Right cardiac atrium (tissue), 5 donors: ENCODE measurements at places on chromosomes 3 and 15.

DNA sequence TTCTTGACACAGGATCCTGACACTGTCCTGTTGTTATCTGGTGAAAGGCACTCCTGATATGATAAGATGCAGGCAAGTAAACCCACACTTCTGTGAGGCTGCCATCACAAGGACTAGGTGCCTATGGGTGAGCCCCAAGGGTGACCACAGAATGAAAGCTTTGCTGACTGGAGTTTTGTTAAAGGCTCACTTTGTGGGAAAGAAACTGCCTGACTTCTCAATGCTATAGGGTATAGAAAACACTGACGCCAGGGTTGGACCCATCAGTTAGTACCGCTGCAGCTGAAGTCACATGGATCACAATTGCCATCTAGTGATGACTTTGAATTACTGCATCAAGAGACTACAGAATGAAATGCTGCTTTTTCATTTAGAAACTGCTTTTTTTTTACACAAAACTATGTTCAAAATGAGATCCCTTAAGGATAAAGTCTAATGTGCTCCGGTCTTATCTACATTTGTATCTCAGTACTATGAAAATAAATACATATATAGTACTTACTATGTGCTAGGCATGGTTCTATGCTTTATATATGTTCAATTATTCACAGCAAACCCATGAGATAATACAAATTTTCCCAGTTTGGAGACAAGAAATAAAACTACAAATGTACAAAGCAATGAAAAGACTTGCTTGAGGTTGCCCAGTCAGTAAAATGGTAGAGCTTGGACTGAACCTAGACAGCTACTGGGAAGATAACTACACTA is 64.2 kb upstream of the CMSS1 start:
- no peak for DNase-seq

DNA sequence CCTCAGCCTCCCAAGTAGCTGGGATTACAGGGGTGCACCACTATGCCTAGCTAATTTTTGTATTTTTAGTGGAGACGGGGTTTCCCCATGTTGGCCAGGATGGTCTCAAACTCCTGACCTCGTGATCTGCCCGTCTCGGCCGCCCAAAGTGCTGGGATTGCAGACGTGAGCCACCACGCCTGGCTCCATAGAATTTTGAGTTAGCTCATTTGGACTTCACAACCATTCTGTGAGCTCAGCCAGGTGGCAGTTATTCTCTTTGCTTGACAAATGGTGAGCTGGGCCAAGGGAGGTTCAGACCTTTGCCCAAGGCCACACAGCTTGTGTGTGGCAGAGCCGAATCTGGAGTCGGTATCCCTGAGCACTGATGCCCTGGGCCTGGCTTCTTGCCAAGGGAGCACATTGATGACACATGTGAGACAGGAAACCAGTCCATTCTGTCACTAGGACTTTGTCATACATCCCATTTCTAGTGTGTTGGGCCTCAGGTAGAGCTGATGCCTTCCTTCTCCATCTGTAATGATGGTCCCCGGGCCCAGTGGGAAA is 17.6 kb downstream of the PODXL2 start:
- DNase-seq = no peak

- no peak for DNase-seq
Measured at GRCh38 chr3:58084788-58085543, 76.7 kb downstream of the FLNB start.

GRCh38 chr3:16122155-16122554 is 52.3 kb upstream of the GALNT15 start:
- no peak for DNase-seq

DNA sequence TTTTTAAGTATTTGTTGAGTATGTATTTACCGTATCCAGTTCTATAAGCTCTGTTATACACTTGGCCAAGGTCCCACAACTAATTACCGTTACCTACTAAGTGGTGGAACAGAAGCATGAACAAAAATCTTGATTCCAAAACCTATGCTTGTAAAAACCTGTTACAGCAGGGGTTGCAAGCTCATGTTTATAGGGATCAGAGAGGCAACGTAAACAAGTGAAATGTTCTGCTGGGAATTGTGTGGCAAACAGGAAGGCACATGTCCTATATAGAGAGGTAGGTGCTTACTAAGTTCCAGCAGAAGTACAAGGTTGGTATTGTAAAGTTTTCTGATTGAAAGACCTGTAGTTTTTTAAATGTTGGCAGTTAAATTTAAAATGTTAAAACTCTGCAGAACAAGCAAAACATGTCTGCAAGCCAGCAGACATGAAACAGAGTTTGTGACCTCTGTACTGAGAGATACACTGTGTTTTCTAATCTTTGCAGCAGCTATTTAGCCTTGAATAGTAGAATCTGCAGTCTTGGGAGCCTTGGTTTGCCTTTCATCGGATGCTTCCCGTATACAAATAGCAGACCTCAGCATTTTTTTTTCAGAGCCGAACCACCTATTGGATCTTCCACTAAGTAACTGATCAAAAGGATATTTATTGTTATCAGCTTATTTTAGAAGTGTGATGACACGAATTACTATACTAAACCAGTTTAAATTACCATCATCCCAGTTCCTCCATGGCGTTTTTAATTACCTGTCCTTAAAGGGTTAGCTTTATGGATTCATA is 11.4 kb downstream of the IREB2 start:
- no peak for DNase-seq

GRCh38 chr15:72272997-72273352 is 621 bp upstream of the PARP6 start:
- no peak for DNase-seq

- DNase-seq = no peak
Measured at GRCh38 chr3:160641665-160642309, 35.2 kb upstream of the ARL14 start.

DNA sequence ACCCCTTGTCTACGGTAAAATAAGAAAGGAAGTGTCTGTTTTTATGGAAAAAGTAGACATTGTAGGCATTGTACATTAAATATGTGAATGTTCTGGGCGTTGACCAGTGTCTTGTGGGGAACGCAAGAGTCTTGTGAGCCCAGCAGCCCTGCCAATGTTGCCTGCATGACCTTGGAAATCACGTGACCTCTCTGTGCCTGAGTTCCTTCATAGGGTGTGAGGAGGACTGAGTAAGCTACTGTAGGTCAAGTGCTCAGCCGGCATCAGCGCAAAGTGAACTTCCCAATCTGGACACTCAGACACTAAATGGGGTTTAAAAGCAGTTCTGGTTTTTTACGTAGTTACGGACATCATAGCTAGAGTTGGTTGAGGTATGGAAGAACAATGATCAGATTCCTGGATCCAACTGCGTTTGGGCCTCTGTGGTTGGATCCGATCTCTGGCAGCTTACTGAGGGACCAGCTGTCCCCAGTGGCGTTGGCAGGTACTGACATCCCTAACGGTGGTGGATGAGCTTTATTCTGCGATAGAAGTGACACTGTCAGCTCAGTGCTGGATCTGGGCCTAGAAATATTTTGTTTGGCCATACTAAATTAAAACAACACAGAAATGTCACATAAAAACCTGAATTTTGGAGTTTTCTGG is 63.8 kb downstream of the SPSB4 start:
- DNase-seq = no peak

DNA sequence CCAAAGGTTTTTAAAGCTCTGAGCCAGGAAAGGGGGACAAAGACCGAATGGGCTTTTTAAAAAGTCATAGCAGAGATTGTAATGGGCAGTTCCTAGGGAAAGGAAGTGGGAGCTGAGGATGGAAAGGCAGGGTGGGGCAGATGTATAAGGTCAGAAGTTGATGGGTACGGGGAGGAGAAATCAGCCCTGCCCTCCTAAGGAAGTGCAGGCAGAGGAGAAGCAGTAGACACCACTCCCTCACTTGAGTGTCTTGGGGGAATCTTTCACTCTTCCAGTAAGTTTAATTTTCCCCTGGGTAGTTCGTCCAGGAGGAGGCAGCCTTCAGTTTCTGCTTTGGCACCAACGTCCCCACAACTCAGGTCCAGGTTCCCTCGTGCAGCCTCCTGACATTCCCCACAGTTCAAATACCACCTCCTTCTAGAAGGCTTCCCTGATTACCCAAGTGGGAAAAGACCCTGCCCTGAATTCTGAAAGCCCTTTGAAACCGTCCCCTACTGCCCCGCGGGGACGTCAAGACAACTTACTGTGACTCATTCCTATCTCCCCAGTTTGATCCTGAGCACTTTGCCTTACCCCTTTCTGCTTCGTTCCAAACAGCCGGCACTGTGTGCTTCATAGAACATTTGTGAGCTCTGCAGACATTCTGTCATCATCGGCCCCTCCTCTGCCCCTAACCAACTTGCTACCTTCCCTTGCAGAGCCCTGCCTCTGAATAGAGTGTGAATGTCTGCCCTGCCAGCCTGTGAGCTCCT is 14.3 kb upstream of the SRP14 start:
- DNase-seq = no peak

GRCh38 chr15:31024979-31025378 is 33.6 kb upstream of the MTMR10 start:
- no peak for DNase-seq

GRCh38 chr3:172140499-172141391 is 101.4 kb downstream of the FNDC3B start:
- no peak for DNase-seq

GRCh38 chr3:105730801-105731354 is 137.9 kb downstream of the CBLB start:
- no peak for DNase-seq

- DNase-seq = no peak
Measured at GRCh38 chr3:9615003-9615628, 34.2 kb upstream of the MTMR14 start.

- DNase-seq = no peak
Measured at GRCh38 chr3:20773320-20773984, 587.4 kb upstream of the SGO1 start.

GRCh38 chr3:153397794-153398193 is 235.8 kb downstream of the RAP2B start:
- no peak for DNase-seq

GRCh38 chr15:47588958-47589357 is 128.3 kb upstream of the SEMA6D start:
- DNase-seq = no peak

GRCh38 chr15:61081027-61081322 is 148.1 kb downstream of the RORA start:
- DNase-seq = no peak

- no peak for DNase-seq
Measured at GRCh38 chr15:79872358-79873017, 24.3 kb downstream of the MTHFS start.

GRCh38 chr15:74192751-74193150 is 9.8 kb downstream of the STRA6 start:
- peak; percentile 13 for DNase-seq

- DNase-seq = peak; percentile 70
Measured at GRCh38 chr3:52004163-52004787, 8.6 kb upstream of the RPL29 start.

GRCh38 chr15:43509660-43510199 is 7.7 kb upstream of the MAP1A start:
- peak; percentile 36 for DNase-seq

GRCh38 chr3:62046326-62046725 is 327.0 kb downstream of the FEZF2 start:
- no peak for DNase-seq

DNA sequence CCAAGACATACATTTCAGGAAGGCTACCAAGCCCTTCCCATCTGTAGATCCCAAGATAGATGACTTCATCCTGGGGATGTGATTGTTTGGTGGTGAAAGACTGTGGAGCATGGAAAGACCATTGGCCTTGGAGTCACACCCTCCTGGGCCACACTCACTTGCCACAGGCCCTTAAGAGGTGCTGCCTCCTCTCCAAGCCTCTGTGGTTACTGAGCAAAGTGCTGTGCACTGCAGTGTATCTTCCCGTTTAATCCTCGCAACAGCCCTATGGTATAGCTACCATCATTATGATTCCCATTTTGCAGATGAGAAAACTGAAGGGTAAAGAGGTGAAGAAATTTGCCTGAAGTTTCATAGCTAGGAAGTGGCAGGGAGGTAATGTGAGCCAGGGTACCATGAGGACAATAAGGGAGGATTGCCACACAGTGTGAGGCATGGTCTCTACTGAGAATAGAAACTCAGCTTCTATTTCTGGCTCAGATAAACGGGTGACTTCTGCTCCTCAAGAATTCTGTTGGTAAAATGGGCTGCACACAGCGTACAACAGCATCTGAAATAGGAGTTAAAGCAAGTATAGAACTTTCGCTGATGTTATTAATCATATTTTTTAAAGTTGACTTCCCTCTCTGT is 23.9 kb upstream of the RHO start:
- DNase-seq = no peak

DNA sequence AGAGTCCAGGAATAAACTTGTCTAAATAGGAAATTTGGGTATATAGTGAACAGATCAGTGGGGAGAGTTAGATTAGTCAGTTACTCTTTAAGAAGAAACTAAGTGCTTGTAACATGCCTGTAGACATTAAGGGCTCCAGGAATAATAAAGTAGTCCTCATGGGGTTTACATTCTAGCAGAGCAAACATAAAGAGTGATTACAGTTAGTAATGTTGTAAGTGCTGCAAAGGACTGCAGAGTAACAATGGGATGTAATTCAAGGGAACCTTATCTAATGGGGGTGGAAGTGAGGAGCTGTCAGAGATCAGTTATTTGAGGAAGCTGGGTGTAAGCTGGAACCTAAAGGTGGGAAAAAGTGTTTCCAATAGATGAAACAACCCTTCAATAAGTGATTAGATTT is 67.5 kb downstream of the ARIH1 start:
- DNase-seq = no peak

- DNase-seq = no peak
Measured at GRCh38 chr15:79403501-79403900, 28.6 kb upstream of the MINAR1 start.

DNA sequence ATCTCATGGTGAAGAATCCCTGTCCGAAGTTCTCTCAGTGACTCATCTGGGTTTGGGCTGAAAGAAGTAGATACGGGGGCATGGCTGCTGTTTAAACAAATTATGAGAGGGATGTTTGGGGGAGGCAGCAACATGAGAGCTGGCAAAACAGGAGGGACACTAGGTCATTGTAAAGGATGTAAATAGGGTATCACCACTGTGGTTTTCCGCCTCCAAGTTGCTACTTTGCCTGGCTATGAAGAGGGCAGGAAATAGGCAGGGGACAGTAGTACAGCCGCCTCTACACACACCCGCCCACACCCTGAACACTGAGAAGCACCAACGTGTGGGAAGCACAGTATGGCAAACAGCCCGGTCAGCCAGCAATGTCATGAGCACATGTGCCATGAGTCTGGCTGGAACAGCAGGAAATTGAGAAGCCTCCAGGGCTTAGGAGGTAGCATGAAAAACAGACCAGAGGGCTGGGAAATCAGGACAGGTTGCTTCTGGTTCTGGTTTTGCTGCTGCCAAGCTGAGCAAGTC is 17.1 kb downstream of the HEXA start:
- DNase-seq = peak; percentile 53

DNA sequence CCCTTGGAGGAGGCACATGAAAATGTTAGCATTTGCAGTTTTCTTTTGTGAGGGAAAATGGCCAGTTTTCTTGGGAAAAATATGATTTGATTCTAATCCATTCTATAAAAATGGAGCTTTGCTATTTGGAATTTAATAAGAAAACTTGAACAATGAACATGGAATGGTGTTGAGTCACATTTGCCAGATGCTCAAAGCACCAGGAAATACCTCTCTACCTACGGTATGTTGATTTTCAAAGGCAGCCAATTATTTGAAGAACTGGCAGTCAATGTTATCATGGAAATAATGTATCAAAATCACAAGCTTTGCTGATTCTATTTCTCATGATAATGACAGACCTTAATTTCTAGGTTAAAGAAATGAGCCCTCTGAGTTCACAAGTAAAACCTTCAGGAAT is 14.9 kb downstream of the NME9 start:
- DNase-seq = no peak

- DNase-seq = no peak
Measured at GRCh38 chr15:53811530-53811929, 52.1 kb upstream of the WDR72 start.

- DNase-seq = no peak
Measured at GRCh38 chr15:42101861-42102260, 7.5 kb upstream of the PLA2G4D start.
